ENCODE measurements at places on chromosomes 2 and 18.

- peak; percentile 88 for DNase-seq
These were observed 246.1 kb downstream of the TWIST2 start for GRCh38 chr2:239093952-239094351.

- no peak for DNase-seq
These were observed 313.8 kb downstream of the LNPK start for GRCh38 chr2:175688243-175688642.

DNA sequence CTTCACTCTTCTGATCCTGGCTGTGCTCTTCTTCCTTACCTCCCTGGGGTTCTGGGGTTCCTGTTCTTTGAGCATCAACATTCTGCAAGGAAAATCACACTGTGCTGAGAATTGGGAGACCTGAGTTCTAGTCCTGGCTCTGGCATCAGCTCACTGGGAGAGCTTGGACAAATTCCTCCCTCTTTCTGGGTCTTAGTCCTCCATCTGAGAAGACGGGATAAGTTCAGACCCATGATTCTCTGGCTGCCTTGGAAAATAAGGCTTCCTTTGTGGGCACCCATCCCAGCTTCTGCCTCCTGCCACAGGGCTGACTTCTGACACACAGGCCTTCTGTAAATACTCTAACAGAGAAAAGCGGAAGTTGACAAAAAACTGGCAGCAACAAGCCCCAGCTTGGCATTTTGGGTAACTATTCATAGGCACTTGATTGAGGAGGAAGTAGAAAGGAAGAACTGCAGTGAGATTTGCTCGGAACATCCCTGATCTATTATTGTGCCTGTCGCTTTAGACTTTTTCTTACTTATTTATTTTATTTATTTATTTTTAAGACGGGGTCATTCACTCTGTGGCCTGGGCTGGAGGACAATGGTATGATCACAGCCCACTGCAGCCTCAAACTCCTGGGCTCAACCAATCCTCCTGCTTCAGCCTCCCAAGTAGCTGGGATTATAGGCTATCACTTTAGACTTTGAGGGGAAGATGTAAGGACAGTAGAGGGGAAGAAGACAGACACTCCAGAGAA, 7.9 kb downstream of the PCBP1 start:
- no peak for DNase-seq

GRCh38 chr18:58453913-58454317, 175.0 kb downstream of the ALPK2 start:
- DNase-seq, result no peak

DNA sequence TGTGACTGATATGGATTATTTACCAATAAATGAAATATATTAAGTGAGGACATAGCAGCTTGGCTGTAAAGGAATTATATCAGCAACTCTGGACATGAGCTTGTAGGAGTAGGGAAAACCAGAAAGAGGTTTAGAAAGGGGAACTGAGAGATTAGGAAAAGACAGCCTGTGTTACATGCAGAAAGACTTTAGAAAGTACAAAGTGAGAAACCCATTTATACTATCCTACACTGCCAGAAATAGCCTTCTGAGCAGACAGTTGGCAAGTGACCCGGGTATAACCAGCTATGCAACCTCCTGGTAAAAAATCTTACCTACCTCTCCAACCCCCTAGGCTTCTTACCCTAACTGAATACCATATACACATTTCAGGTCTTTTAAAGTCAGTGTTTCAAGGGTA, 134.1 kb downstream of the ANKRD44 start:
- DNase-seq, result no peak

GRCh38 chr2:66364495-66365333, 70.2 kb upstream of the MEIS1 start:
- no peak for DNase-seq

DNA sequence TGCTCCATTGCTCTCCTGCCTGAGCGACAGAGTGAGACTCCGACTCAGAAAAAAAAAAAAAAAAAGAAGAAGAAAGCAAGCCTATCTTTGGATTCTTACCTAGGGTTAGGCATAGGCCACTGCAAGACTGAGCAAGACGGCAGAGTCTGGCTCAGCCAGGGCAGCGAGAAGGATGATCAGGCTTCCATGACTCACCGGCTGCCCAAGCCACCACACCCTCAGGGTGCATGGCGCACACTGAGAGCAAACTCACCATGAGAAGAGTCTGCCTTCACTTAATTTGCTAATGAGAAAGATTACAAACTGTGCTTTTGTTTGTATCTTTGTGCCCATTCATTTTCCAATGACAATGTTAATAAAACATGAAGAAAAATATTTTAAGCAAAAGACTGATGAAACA, 8.2 kb downstream of the FAM110C start:
- no peak for DNase-seq

DNA sequence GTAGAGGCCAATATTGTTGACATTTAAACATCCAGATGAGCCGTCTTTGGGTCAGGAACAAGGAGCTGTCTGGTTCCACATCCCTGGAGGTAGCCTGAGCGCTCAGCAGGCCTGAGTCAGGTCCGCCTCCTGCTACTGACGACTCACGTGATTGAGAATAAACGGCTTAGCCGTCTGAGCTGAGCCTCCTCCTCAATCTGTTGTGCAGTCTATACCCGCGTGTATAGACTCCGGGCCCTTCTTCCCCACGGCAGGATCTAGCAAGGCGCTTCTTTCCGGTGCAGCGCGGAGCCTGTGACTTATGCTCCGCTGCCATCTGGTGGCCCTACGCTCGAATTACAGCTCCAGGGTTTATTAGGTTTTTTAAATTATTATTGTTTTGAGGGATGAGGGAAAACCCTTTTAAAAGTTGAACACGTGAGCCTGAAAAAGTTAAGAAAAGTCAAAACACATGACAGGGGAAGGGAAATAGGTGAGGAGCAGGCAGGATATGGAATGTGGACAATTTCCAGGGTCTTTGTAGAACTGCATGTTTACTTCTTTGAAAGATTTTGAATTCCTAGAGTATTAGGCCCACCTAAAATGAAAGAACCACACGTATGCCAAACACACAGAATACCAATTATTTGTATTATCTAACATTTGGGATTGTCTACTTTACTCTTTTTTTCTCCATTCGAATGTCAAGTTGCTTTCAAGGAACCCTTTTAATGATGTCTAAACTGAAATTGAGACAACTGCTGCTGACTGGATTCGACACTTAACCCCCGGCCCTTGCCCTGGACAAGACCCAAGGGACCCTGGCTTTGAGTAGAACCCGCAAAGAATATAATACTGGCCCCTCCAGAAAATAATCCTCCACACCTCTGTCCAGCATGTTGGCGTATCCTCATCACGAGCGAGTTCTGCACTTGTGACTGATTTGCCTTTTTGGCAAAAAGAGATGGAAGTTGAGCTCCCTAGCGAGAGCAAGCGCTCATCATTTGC, 112.4 kb upstream of the ZNF236 start:
- DNase-seq, result peak; percentile 81

GRCh38 chr2:215027779-215028178, 110.6 kb downstream of the ABCA12 start:
- DNase-seq, result no peak

DNA sequence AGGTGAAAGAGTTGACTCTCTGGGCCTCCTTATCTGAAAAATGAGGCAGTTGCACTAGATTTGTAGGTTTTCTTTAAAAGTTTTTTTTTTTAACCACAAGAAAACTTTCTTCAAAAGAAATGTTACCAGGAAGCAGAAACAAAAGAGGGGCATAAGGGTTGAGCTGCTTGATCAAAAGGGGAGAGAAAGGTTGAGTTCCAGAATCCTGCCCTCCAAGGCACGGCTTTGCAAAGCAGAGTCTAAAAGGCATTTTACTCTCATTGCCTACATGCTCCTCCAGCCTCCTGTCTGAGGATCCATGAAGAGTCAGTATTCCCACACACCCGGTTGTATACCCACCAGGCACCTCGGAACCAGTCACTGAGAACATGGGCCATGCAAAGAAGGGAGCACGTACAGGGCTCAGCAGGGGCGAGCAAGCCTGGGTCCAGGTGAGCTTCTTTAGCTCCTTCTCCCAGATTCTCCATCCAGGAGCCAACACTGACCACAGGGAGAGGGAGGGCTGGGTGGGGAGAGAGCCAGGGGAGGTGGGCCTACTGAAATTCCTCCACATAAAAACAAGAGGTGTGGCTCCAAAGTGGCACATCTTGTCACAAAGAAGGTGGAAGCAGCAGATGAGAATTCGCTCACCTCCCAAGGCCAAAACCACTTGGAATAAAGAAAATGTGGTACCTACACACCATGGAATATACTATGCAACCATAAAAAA, 116.0 kb upstream of the EPC2 start:
- no peak for DNase-seq

GRCh38 chr2:108270346-108270745, 18.3 kb upstream of the SULT1C2 start:
- DNase-seq, result no peak

- DNase-seq, result no peak
These were observed 57.4 kb downstream of the SH2D6 start for GRCh38 chr2:85475799-85476490.

- DNase-seq, result no peak
These were observed 447.1 kb upstream of the CNTNAP5 start for GRCh38 chr2:123578016-123578415.

GRCh38 chr2:239374896-239375277, 25.9 kb downstream of the HDAC4 start:
- DNase-seq, result no peak

DNA sequence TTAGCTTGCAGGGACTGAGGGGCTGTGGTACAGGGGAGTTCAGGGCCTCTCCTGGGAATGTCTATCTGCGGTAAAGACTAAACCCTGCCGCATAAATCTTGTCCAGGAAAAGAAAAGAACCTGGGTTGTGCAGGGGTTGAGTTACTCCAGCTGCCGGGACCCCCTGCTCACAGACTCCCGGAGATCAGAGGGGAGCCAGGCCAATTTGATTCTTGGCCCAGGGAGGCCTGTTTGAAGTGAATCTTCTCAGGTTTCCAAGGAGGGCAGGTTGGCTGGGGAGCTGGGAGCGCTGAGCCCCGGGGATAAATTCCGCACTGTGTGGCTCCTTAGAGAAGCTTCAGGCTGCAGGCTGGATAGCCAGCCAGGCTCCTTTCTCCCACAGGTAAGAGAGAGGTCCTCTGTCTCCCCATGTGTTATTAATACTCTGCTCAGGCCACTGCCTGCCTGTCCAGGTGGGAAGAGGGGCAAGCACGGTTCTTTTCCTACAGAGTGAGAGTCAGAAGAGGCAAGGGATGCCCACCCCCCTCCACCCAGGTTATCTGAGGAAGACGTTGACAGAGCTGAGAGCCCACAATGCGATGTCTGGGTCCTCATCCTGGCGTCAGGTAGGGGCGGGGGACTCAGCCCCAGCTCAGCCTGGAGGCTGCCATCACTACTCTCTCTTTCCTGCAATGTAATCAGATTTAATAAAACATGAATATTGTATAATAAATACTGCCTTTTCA, 82.7 kb downstream of the LONRF2 start:
- DNase-seq, result no peak

DNA sequence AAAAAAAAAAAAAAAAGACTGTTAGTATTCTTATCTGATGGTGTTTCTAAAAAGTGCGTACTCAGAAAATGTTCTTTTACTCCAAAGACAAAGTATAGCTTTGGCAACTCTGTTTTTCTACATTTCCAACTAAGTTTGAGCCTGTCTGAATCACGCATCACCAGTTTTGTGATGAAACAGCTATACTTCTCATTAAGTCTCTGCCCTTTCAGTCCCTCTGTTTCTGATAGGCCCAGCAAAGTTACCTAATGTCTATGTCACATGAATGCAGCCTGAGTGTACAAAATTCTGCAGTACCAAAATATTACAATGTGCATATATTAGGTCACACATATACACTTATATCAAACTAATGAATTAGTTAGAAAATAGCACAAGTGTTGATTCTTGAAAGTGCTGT, 22.4 kb downstream of the TWSG1 start:
- no peak for DNase-seq

DNA sequence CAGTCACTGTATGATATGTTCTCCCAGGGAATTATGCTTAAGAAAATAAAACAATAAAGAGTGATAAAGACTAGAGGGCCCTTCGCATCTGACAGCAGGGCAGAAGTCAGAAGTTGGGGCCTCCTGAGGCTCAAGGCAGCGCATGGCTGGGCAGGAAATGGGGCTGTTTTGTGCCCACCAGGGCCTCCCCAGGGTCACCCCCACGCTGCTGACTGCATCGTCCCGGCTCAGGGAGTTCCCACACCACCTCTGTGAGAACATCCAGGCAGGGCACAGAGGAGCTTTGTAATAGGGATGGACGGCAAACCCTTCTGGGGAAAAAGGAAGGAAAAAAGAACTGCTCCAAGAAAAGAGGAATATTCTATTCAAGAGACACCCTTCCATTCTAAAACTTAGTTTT, 41.2 kb downstream of the PAX3 start:
- DNase-seq, result no peak

- no peak for DNase-seq
These were observed 35.4 kb upstream of the DNAH7 start for GRCh38 chr2:196104066-196104465.

GRCh38 chr18:25223211-25223610, 128.8 kb downstream of the ZNF521 start:
- peak; percentile 20 for DNase-seq

DNA sequence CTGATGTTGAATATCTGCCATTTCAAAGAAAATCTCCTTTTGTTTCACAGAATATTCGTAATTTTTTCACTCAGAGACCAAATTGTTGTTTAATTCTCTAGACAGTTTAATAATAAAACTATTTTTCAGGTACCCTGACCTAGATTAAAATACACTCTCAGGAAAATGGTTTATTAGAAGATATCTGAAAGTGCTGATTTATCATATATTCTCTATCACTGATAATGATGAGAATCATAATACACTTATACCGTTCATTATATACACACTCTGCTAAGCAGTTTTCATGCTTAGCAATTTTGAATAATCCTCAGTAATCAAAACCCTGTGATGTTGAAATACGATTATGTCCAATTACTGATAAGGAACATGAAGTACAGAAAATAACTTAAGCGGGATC, 772.9 kb upstream of the CRIM1 start:
- DNase-seq, result no peak

- no peak for DNase-seq
These were observed 47.7 kb downstream of the CMPK2 start for GRCh38 chr2:6818012-6818411.

- peak; percentile 27 for DNase-seq
These were observed 2.9 kb upstream of the DLX2 start for GRCh38 chr2:172105471-172106107.

DNA sequence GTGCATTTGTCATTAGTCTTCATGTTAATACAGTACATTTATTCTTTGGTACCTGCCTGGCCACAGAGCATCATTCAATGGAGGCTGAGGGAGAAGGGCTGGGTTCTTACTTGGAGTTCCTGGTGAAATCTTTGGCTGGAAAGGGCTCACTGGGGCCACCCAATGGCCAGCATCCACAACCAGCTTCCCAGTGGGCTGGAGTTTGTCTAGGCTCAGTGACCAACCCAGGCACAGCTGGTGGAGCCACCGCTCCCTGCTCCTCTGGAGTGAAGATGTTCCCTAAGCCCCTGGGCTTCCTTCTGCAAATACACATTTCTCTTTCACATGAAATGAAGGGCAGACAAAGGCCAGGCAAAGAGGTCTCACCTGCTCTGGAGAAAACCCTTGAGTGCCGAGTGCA, 34.4 kb downstream of the EHD3 start:
- no peak for DNase-seq

DNA sequence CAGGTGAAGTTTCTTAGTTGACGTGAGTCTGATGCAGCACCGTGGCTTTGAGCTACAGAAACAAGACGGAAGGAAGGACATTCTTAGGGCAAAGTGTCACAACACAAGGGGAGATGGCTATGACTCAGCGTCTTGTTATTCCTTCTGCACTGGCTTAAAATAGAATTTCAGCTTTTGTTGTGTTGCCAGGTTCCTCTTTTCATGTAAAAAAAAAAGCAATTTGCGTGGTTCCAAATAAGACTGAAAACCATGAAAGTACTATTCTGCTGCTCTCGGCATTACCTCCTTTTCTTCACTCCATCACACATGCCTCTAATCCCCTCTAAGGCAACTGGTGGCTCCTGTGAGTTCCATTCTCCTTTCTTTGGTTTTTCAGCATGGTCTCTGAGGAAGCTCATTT, 150.1 kb downstream of the ANTXR1 start:
- DNase-seq, result no peak
